ENCODE measurements at places on chromosomes 5 and 9.

DNA sequence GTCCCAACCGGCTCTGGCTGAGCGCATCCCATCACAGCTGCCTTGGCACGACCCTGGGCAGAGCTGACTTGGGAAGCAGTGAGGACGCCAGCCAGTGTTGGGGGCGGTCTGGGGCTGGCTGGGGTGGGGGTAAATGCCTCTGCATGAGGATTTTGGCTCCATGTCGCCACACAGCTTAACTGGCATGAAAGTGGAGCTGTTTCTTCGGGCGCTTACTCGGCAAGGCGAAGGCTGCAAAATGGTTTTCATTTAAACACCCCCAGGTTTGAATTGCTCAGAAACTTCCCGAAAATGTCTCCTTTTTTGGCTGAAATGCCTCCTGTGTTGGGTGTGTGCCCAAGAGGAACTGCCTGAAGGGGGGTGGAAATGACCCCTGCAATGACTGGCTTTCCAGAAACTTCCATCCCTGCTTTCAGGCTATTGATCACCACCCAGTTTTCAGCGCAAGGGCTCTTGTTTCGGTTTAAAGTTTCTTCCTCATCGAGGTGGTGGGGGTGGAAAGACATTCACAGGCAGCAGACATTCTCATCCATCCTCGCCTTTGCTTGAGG, 38.3 kb downstream of the PTGES start:
- DNase-seq: no peak

DNA sequence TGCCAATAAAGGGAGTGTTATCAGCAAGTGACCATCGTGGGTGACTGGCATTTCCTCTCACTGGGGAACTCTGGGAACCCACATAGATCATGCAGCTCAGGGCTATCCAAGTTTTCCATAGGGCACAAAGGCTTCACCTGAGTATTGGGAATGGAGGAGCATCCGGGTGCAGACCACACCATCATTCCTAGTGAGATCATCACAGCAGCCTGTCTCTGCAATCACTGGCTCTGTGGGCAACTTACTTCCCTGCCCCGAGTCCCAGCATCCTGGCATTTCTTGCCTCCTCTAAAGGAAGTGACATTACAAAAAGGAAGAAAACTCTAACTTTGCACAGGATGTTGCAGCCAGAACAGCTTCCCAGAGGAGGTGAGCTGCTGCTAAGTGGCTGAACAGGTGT, 80.6 kb upstream of the SHB start:
- no peak for DNase-seq

- no peak for DNase-seq
These were observed 791.9 kb upstream of the CDH6 start for GRCh38 chr5:30401479-30402058.

DNA sequence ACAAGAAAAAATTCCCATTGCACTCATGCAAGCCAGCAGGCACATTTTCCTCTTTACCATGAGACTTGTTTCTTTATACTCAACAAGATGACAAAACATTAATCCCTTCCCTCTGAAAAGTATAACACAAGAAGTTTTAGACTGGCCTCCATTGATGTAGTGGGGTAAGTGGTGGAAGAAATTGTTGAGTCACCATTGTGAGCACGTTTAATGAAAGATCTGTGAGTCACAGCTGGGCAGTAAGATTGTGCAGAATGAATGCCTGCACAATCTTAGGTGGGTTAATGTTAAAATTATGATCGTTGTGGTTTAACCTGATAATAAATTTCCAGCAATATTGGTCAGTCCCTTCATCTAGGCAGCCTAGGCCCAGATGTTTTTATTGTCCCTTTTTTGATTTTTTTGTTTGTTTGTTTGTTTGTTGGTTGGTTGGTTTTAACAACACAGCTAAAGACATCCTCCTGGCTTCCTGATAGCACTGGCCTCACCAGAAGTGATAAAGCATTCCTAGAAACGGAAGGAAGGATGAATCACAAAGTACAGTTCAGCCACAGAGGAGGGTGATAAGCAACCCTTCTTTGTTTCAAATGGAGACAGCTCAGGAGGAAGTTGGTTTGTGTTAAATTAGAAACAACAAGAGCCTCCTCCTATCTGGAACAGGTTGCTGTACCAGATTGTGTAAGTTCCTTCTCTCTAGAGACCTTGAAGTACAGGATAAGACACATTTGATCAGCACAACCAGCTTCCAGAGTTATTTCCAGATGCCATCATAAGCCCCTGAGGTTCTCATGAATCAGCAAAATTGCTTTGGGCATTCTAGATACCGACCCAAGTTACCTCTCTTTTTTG, 40.3 kb downstream of the SLC24A2 start:
- DNase-seq: no peak

DNA sequence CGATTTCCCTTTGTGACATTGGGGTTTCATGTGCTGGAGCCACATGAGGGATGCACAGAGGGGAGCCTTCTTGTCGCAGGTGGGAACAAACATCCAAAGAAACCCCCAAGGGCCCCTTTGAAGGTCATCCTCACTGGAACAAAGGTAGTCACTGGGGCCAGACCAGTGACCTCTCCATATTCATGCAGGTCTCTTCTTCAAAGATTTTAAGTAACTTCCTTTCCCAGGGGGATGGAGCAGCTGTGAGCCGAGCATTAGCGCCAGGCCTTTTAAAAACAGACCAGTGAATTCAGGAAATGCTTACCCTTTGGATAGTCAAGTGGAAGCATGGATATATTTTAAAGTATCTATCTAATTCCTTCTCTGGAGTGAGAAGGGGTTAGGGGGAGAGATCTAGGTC, 33.0 kb downstream of the DAPK1 start:
- no peak for DNase-seq

DNA sequence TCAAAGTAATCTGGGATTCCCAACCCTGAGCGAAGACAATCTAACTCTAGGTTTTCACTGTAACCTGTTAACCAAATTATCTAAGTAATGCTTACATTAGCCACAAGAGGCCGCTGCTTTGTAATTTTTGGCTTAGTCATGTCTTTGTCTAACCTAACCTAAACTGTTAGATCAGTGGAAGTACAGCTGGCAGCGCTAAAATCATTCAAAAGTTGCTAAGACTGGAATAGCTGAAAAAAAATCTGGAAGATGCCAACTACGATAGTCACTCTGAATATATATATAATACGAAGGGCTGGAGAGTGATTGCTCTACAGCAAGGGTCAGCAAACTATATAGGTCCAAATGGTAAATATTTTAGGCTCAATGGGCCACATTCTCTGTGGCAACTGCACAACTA, 60.2 kb downstream of the FBXO38 start:
- DNase-seq: no peak

GRCh38 chr9:12790883-12791282, 16.1 kb downstream of the LURAP1L start:
- DNase-seq: no peak

GRCh38 chr5:96614110-96614691, 48.0 kb upstream of the CAST start:
- DNase-seq: peak; percentile 10

DNA sequence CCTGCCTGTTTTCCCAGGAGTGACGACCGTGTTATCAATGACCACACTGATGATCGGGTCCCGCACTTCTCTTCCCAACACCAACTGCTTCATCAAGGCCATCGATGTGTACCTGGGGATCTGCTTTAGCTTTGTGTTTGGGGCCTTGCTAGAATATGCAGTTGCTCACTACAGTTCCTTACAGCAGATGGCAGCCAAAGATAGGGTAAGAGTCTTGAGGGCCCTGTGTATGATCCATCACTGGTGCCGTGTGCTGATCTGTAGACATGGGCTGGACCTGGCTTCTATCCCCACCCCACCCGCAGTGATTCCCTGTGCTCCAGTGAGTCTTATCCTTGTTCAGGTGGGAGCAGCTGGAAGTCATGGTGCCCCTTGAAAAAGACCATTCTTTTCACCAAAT, 26.0 kb downstream of the GABRP start:
- no peak for DNase-seq
